ENCODE measurements at places on chromosomes 3 and 15.

DNA sequence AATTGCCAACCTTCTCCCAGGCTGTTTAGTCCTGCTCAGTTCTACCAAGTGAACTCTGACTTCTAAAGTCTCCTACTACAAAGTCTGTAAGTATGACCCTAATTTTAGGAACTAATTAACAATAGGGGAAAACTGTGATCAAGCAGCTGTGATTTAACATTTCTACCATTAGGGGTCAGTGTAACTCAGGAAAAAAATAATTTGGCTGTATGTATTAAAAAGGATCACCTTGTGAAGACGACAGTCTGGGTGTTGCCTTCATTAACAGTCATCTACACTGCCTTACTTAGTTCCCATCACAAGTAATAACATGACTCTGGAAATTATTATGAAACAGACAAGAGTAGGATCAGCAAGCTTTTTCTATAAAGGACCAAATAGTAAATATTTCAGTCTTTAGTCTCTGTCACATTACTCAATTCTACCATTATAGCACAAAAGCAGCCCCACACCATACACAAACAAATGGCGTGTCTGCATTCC lies 4.2 kb upstream of the NPHP3 start:
- no peak for DNase-seq

GRCh38 chr3:3531476-3531875 lies 267.8 kb upstream of the LRRN1 start:
- no peak for DNase-seq

GRCh38 chr15:50280271-50280670 lies 14.7 kb upstream of the HDC start:
- no peak for DNase-seq

- no peak for DNase-seq
Measured at GRCh38 chr3:186290796-186291195, 71.2 kb downstream of the DGKG start.

DNA sequence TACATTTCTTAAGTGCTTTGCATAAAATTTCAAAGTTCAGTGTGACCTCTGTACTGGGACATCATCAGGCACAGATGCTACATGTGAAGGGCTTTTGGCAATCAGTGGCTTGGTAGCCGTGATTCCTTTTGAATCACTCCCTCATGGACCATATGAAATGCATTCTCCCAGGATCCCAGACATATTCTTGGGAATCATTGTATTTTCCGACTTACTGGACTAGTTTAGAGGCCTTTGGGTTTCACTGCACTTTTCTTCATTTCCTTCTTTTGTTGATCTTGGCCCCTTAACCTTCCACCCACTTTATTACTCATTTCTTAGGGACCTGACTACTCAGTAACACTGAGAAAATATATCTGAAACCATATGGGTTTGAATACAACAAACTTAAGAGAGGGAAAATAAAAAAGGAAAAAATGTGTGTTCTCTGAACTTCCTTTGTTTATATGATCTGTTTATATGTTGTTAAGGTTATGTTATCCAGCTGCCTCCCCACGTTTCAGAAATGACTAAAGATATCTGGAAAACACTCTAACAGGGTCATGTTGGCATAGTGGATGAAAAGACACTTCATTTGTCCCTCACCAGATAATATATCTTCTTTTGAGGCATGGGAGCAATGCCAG lies 35.1 kb downstream of the HMG20A start:
- no peak for DNase-seq

All from activated T-helper 9 cell treated with anti-CD3 and anti-CD28 coated beads, Interleukin-2, amount 50 U/mL, for 16 hours (primary cell).